Activated CD4-positive, CD25-positive, alpha-beta regulatory T cell treated with anti-CD3 and anti-CD28 coated beads, Interleukin-2, amount 50 U/mL, for 72 hours (primary cell): ENCODE measurements at places on chromosomes 7 and 10.

GRCh38 chr7:64183126-64183742, 23.8 kb upstream of the ZNF735 start:
- DNase-seq, result peak; percentile 55

DNA sequence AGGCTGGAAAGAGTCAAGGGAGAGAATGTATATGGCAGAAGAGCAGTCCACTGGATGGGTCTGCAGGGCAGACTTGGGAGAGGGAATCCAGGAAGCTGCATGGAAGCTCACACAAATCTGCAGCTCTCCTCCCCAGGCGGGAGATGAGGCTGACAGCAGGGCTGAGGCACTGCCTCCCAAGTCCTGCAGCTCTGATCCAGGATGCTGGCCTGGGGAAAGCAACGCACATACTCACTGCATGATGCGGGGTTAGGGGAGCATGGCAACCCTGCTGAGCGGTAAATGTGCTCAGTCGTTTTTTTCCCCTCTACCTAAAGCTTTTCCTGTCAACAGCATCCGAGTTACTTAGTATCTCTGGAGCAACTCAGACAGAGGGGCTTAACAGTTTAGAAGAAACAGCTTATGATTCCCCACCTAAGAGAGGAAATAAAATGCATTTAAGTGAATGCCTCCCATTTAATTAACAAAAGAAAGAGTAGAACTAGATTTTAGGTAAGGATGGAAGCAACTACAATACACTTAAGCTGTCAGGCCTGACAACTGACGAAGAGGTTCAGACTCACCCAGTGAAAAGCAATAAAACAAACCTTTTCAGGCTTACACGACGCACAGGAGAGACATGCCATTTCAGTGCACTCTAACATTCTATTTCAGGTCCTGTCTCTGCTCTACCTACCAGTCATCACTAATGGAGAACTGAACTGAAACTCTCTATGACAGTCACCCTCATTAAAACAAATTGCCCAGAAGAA, 37.0 kb downstream of the CHCHD3 start:
- DNase-seq, result no peak

DNA sequence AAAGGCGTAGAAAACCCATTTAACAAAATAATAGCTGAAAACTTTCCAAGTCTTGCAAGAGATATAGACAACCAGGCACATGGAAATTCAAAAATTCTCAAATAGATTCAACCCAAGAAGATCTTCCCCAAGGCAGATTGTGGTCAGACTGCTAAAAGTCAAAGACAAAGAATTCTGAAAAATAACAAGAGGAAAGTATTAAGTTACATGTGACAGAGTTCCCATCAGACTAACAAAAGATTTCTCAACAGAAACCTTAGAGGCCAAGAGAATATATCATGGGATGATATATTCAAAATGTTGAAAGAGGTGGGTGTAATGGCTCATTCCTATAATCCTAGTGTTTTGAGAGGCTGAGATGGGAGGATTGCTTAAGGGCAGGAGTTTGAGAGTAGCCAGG, 59.8 kb downstream of the TMEM178B start:
- DNase-seq, result no peak

- DNase-seq, result no peak
Observed at GRCh38 chr7:148296994-148297644, 293.4 kb upstream of the C7orf33 start.

- DNase-seq, result no peak
Observed at GRCh38 chr10:57624066-57624465, 643.6 kb downstream of the IPMK start.

DNA sequence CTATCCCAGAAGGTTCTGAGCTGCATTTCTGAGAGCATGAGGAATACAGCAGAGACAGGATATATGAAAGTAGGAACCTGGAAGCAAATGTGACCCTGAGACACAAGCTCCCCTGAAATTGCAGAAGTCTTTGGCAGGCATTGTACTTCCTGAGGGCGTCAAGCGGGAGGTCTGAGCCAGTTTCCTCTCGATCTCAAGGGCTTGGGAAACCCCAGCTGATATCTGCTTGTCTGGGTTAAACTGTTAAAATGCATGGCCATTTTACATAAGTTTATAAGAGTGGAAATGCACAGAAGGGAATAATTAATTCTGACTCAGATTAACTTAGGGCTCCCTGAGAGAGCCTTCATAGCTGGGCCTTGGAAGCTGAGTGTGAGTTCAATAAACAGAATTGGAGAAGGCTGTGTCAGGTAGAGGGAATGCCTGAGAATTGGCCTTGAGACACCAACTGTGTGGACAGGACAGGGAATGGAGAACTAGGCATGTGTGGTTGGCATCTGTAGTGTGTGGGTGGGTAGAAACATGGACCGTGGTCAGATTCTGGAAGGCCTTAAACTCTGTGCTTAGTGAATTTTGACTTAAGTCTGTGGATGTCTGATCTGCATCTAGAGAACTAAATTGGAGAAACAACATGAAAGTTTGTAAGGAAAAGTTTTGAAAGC, 53.3 kb downstream of the WIPF3 start:
- no peak for DNase-seq

DNA sequence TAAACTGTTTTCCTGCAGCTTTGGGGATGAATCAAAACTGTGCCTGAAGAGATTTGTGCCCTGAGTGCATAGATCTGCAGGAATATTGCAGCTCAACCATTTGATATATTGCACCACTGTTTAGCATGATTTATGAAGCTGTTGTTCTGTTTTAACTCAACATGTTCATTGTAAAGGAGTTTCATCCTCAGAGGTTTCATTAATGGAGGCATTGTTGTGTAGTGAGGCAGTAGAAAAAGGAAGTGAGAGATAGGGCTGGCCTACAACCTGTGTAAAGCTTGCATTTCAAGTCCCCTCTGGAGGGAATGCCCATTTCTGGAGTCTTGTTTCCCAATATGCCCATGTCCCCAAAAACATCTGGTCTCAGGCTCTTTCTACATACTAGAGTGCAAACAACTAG, 67.5 kb downstream of the DNAJC12 start:
- DNase-seq, result no peak
